ENCODE measurements at places on chromosomes 1 and 21. TPM values are rescaled to one million over a fixed set of nuclear protein-coding genes. Genes with fewer than 3 reads are reported as not detected.

DNA sequence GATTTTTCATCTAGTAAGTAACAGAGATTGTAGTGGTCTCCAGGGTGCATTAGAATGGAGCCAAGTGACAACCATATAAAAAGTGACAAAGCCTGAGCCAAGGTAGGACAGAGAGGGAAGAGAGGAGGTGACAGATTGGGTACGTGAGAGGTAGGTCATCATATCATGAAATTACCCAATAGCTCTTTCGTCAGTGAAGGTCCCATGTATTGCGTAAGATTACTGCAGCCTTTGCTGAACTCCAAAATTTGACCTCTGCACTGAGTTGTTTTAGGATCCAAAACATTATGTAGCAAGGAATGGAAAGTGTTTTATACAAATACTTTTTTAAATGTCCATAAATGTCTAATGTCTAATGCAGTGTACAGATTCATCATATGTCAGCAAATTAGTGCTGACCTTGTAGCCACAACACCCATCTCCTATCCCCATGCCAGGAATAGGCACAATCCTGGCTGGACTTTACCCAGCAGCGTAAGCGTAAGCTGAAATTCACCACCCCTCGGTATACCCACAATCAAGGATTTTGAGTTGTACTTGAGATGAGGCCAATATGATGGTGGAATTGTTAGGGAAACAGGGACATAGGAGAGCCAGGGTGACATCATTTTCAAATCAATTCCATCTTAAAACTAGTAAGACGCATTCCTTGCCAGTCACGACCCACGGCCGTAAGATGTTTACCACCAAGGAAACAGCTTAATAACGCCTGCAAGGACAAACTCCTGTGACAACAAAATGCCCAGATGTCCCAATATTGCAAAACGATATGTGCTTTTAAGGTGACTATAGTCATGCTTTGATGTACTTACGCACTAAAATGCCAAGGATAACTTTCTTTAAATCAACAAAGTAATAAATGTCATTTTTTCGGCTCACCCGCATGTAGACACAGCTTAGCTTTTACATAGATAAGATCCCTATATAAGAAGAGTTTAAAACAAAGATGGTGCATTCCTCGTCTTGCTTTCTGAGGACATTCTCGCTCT is 38.1 kb upstream of the GREM2 start:
- DNase-seq, result no peak

- no peak for DNase-seq
Observed at GRCh38 chr1:171754353-171754705, 12.5 kb upstream of the VAMP4 start.

DNA sequence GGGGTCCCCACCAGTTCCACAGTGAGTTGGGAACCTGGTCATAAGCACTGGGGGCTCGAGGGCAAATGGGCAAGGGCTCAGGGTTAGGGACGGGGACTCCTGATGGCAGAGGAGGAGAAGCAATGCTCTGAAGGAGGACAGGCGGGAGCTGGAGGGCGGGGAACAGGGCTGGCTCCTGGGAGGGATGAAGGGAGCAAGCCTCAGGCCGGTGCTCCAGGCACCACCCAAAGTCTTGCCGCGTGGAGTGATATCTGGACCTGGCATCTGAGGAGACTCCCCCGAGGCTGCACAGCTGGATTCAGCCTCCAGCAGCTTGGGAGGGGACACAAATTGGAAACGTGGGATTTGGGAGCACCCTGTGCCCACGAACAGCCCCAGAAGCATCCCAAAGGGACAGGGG is 11.0 kb downstream of the MEGF6 start:
- no peak for DNase-seq

- no peak for DNase-seq
Observed at GRCh38 chr1:80054129-80054528, 1047.6 kb upstream of the ADGRL4 start.

DNA sequence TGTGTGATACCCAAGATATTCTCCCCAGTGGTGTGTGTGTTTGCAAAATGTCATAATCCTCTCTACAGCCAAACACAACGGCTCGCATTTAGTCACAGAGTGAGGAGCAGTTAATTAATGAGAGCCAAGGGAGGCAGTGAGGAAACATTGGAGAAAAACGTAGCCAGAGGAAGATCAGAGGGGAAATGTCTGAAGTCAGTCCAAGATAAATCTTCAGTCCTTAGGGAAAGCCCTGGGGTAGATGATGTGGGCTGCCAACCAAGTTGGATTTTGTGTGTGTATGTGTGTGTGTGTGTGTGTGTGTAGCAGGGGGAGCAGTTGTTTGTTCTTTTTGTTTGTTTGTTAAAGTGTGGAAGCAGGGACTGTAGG is 201.0 kb upstream of the PTBP2 start:
- peak; percentile 47 for DNase-seq

GRCh38 chr1:58886611-58887010 is 102.8 kb upstream of the JUN start:
- no peak for DNase-seq

GRCh38 chr1:111179968-111180533 is 20.4 kb downstream of the DENND2D start:
- no peak for DNase-seq

- no peak for DNase-seq
Observed at GRCh38 chr1:46445773-46446256, 43.8 kb upstream of the DMBX1 start.

GRCh38 chr1:112855152-112855828 is 100.7 kb downstream of the SLC16A1 start:
- no peak for DNase-seq

- no peak for DNase-seq
Observed at GRCh38 chr1:181347495-181348390, 135.6 kb upstream of the CACNA1E start.

DNA sequence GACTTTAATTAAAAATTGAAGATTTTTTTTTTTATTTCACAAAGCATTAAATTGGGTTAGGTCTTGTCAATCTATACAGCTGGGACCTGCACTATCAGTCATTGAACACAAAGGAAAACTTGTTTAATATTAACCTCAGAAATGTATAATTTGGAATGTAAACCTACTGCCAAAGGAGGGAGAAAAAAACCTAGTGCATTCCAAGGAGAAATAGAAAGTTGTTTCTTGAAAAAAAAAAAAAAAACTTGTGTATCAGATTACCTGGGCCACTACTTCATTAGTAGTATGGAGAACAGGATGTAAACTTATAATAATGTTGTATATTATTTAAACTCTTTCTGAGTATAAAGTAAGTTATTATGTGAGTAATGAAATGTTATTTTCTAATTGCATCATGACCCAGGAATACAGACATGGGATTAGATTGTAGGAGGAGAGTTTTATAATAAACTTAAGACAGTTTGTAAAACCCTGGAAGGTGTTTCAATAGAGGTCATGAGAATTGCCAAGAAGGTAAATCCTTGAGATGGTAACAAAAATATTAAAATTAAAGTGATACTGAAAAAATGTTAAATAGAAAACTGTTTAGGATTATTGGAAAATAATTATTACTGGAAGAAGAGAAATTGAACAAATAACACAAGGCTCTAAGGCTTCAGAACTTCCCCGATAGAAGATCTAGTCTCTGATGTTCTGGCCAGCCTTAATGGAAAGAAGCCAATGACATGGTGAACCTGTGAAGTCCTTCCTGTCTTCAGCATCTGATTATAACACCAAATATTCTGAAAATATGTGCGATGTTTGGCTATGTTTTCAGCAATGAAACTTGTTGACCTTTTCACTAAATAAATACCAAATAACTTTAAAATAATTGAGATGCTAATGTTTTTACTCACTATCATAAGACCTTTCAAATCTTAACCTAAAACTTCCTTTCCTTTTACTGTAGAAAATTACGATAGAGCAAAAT is 412.8 kb upstream of the LYPLAL1 start:
- no peak for DNase-seq

GRCh38 chr1:7341145-7341905 is 429.8 kb upstream of the VAMP3 start:
- DNase-seq, result no peak

DNA sequence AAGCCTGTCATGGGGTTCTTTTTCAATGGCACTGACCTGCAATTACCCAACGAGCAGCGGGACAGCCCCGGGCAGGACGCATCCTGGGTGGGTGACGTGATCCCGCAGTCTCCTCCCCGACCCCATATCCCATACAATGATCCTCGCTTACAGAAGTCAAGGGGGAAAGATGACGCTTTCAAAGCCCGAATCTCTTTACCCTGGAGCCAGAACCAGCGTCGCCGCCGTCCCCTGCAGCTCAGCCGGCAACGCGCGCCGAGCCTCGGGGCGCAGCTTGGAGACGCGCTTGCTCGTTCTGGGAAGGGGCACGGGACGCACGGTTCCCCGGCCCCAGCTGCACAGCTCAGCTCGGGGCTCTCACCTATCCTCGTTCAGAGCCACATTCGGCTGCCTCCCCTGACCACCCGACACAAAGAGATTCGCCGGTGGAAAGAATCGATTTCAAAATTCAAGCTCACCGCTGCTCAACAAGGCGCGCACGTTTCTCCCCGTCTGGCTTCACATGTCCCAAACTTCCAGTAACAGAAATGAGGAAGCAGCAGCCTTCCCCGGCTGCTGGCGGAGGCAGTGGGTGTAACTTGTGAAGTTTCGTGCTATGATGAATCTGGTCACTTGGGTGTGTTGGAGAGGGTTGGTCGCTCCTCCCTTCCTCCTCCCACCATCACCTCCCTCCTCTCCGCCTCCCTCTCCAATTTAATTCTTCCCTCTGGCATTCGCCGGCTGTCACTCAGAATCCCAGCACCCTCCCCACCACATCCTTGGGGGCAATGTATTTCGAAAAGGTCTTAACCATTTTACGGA is at the start of gene TIAM1:
Gene TIAM1 (minus strand): TSS at position 582 of the 801 bp plus-strand sequence. CDS start 77,289 bp downstream, outside the sequence.
- DNase-seq, result peak; percentile 45

DNA sequence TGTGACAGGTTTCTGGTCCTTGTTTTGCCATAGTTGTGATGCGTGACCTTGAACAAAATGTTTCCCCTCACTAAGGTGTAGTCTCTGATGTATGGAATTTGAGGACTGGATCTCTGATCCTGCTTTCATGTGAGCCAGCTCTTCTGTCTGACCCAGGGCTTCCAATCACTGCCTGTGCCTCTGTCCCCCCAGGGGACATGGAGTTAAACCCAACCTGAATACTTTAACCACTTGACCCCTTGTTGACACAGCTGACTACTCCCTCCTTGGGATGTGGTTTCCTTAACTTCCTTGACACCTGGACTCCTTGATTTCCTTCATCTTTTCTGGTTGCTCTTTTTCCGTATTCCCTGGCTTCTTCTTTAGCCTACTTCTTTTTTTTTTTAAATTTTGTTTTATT is 36.0 kb upstream of the SSBP3 start:
- DNase-seq, result no peak

DNA sequence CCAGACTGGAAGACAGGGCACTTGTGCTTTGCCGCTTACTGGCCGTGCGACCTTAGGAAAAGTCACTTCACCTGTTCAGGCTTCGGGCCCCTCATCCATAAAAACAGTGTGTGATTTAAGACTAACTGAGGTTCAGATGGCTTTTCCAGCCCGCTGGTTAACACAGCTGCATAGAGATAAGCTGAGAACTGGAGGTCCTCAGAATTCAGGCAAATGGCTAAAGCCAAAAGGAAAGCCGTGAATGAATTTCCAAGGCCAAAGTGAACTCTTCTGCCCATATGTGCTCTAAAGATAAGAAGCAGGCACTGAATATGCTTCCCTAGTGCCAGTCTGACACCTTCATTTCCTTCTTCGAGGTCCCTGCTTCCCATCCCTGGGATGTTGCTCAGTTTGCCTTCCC is 23.5 kb upstream of the SARS1 start:
- no peak for DNase-seq

DNA sequence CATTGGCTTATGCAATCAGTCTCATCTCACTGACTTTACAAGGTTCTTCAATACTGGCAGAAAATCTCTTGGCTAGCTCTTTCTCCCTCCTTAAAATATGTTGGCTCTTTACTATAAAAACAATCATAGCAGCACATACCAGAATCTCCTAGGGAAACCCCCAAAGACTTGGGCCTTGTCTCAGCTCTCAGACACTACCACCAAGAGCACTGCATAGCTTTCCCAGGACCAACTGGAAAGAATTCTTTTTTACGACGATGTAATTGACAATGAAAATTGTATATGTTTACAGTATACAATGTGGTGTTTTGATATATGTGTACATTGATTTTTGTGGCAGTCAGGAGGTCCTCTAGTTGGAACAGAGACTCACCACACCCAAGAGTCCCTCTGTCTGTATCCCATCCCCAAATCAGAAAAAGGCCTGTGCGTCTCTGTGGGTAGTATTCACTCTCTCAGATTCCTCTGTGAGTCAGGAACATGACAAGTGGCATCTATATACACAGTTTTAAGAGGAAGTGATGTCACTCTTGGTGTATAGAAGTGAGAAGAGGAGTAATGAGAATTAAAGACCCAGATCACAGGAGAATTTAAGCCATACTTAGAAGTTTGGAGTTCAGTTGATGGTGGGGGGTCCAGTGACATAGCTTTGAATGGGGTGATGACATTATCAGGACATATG is 21.1 kb downstream of the SMAP2 start:
- DNase-seq, result no peak

- peak; percentile 38 for DNase-seq
Observed at GRCh38 chr1:173122958-173123852, 72.5 kb upstream of the TNFSF18 start.

GRCh38 chr1:180246579-180246978 is 16.5 kb downstream of the LHX4 start:
- no peak for DNase-seq

DNA sequence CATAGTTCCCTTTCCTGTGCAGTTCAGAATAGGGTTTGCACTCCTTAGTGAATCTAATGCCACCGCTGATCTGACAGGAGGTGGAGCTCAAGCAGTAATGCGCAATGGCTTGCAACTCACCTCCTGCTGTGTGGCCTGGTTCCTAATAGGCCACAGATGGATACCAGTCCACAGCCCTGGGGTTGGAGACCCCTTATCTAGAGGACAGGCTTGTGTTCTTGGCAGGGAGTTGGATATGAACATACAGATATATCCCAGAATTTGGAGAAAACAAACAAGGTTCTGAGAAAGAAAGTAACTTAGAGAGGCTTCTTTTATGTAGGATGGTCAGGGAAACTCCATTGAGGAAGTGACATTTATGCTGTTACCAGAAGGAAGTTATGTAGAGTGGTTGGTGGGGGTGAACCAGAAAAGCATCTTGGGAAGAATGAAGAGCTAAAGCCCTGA is 5.1 kb upstream of the PTPRC start:
- DNase-seq, result no peak

The PLA2G2D gene
- polyA plus RNA-seq, result not detected

The TRIM67 gene
- 0.22 TPM for polyA plus RNA-seq

The FMOD gene
- 45.5 TPM for polyA plus RNA-seq

The DEPDC1 gene
- 14.3 TPM for polyA plus RNA-seq

The REN gene
- 78.4 TPM for polyA plus RNA-seq

The BCAR3 gene
- 22.9 TPM for polyA plus RNA-seq

The HSD11B1 gene
- polyA plus RNA-seq, result 0.46 TPM

The PGLYRP4 gene
- not detected for polyA plus RNA-seq

The UBL4B gene
- not detected for polyA plus RNA-seq

The HAO2 gene
- 106 TPM for polyA plus RNA-seq

The ITLN2 gene
- 0.06 TPM for polyA plus RNA-seq

The ABCA4 gene
- polyA plus RNA-seq, result 7.7 TPM

The DCST1 gene
- polyA plus RNA-seq, result 0.27 TPM

The CD55 gene
- polyA plus RNA-seq, result 73.1 TPM

The CCDC17 gene
- 0.85 TPM for polyA plus RNA-seq

The TMEM269 gene
- polyA plus RNA-seq, result 1.00 TPM

The RIMS3 gene
- polyA plus RNA-seq, result 1.8 TPM

The CD101 gene
- 1.1 TPM for polyA plus RNA-seq

The UTS2 gene
- polyA plus RNA-seq, result 0.37 TPM

The CLDN19 gene
- 95.9 TPM for polyA plus RNA-seq

The HUNK gene
- 18.0 TPM for polyA plus RNA-seq
